ENCODE measurements at places on chromosomes 16 and 17.

GRCh38 chr17:40058865-40059264, 3.9 kb upstream of the THRA start:
- no peak for DNase-seq

- no peak for DNase-seq
These were observed 206.5 kb upstream of the IRX3 start for GRCh38 chr16:54493061-54493460.

DNA sequence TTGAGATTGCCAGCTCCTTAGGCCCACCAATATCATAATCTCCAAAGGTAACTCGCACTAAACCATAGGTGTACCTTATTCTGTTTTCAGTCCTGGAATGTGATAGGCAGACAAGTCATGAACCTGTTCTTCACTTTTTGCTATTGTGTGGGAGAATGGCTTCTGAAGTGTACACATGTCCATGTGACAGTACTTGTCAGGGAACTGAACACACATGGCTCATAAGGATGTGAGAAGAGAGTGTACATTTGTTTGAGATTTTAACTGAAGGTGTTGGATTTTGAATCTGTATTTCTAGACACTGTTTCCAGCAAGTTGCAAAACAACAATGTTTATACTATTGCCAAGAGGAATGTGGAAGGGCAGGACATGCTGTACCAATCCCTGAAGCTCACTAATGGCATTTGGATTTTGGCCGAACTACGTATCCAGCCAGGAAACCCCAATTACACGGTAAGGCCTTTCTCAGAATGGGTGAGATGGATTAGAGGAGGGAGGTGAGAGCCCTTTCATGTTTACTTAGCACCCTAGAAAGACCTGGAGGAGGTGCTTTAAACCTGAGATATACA, 14.5 kb upstream of the RASL10B start:
- no peak for DNase-seq

DNA sequence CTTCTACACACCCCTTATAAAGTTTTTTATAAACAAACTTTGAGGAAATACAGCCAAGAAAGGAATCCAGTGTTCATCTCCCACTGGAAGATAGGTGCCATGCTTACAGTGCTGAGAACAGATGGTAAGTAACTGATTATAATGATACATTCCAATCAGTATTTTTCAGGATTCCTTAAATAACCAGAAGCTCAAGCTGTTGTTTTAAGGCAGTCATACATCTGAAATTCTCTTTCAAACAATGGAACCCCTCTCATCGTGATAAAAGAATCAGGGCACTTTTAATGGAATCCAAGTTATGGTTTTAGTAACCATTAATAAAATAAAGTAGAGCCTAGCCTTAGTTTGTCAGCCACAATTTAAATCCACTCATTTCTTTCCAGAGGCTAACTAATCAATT, 56.1 kb upstream of the STAC2 start:
- no peak for DNase-seq

DNA sequence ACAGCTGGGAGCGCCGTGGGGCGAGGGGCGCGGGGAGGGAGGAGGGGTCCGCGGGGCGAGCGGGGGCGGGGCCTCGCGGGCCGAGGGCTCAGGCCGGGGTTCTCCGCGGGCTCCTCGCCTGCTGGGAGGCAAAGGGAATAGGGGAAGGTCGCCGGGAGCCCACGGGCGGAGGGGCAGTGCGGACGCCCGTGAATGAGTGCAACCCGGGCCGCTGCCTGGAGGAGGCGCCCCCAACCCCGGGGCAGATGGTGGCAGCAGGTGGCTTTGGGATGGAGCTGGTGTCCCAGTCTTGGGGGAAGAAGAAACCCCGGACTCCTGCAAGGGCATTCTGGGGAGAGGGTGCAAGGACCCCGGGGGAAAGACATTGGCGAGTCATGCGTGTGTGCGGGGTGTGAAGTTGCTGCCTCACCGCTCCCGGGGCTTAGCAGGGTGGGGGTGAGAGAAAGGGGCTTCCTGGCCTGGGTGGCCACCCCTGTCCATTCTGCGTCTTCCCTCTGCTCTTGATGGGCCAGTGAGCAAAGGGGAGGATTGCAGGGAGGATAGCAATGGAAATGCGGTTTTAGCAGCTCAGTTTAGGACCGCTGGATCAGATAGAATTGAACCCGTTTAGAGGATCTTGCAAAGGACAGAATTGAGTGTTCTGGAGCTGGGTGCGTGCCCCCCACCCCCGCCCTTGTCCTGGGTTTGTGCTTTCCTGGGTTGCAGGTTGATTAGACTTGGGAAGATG, 526 bp downstream of the KIAA0513 start:
- peak; percentile 44 for DNase-seq

DNA sequence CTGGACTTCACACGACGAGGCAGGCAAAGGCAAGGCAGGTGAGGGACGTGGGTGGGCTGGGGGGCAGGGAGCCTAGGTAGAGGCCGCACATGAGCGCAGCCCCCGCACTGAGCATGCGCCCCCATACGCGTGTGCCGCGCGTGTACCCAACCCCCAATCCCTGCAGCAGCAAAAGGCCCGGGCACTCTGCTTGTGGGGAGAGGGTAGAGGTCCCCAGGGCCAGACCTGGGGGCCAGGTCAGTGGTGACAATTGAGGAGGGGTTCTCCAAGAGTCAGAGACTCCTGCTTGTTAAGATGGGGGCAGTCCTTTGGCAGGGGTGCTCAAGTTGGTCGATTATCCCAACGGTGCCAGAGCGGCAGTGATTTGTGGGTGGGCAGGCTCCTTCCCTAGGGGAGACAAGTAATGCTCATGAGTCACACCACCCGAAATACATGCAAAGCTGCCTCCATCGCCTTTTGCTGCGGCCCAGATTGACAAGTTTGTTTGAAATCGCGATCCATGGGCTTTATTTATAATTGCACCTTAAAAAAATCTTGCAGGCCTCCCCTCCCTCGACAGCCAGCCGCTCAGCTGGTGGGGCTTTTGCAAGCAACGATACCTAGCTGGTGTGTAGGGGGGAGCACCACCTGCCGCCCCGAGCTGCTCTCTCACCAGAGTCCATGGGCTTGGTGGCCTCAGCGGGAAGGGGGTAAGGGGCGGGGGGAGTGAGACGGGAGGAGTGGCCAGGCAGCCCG, 1.1 kb upstream of the GIT1 start:
- peak; percentile 87 for DNase-seq

DNA sequence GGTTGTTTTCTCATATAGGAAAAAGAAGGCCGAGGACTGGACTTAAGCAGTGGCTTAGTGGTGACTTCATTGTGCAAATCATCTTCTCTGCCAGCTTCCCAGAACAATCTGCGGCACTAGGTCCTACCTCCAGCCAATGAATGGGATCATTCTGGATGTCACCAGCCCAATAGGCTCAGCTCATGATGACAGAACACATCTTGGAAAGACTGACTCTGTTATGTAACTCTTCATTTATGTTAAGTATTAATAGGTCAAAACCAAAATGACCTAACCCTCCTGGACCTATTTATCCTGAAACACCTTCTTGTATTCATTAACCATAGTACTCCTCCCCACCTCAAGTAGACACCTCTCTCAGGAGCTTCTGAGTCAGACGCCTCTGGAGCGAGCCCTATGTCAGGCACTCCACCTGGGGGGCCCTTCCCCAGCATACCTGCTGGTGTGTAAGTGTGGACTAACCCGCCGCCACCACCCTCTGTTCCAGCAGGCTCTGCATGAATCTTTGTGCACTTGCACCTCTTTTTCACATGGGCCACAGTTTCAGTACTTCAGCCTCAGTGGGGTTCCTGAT, 7.2 kb downstream of the ARL2BP start:
- DNase-seq: no peak

DNA sequence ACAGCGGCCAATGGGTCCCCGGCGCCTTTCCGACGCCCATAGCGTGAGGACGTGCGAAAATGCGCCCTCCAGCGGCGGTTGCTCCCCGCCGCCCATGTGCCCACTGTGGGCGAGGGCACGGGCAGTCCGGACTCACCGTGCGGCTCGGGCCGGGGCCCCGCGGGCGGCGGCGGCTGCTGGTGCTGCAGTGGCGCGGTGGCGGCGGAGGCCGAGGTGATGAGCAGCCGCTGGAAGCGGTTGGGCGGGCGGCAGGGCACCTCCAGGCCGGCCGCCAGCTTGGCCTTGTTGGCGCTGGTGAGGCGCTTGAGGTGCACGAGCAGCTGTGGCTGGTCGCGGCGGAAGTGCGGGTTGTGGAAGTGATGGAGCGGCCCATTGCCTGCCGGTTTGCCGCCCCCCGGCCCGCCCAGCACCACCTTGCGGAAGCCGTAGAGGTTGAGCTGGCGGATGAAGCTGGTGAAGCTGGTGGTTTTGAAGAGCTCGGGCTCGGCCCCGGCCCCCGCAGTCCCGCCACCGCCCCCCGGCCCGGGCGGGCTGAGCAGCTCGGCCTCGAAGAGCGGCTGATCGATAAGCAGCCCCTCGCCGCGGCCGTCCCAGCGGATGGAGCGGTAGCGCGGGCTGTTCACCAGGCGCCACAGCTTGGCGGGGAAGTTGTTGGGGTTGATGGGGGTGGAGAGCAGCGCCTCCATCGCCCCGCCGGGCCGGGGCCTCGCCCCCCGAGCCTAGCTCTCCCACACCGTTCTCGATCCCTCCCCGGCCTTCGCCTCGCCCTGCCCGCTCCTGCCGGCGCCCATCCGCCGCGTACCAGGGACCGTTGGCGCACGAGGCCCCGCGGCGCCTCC, at the start of gene HSF5:
Gene HSF5 (minus strand): TSS at position 820 of the 839 bp plus-strand sequence. CDS start 134 bp downstream, at position 686.
- DNase-seq: no peak

DNA sequence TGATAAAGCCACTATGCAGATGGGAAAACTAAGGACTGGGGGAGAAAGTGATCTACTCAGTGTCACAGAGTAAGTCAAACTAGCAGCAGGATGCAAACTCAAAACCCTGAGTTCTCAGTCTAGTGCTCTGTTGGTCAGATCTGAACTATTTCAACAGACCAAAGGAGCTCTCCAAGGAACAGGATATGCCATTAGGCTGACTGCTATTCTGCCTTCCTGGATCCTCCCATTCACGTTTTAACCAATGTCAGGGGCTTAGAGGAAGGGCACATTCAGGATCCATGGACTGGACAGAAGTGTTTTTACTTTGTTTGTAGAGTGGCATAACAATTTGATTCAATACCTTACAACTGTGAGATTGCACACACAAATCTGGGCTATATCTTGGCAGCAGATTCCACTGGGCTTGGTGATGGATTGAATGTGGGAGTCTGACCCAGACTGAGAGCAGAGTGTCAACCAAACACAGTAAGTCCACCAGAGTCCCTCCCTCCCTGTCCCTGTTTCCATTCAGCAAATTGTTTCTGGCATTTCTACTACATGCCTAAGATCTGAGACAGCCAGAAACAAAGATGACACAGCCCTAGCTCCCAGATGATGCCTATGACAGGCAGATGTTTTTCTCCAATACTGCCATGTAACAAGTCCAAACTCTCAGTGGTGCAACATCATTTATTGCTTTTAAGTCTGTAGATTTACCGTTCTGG, 337.8 kb upstream of the CDH5 start:
- DNase-seq: no peak

- peak; percentile 97 for DNase-seq
These were observed 333.1 kb downstream of the CPPED1 start for GRCh38 chr16:12470311-12471229.

DNA sequence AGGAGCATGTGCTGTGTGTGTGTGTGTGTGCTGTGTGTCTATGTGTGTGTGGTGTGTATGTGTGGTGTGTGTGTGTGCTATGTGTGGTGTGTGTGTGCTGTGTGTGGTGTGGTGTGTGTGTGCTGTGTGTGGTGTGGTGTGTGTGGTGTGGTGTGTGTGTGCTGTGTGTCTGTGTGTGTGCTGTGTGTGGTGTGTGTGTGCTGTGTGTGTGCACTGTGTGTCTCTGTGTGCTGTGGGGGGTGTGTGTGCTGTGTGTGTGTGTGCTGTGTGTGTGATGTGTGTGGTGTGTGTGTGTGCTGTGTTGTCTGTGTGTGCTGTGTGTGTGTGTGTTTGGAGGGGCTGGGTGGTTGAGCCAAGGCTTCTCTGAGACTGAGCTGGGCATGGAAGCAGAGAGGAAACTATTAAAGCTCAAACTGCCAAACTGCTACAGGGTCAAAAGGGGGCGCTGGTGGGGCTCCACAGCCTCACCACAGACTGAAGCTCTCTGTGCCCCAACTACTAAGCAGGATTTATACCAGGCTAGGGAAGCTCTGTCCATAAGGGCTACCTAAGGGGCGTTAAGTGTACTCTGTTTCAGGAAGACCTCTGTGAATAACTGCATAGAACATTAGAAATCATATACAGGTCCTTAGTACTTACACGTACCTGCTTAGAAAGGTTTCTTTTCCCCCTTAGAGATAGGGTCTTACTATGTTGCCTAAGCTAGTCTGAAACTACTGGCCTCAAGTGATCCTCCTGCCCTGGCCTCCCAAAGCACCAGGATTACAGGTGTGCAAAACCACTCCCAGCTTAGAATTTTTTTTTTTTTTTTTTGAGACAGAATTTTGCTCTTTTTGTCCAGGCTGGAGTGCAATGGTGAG, 27.8 kb upstream of the GHDC start:
- DNase-seq: peak; percentile 68

DNA sequence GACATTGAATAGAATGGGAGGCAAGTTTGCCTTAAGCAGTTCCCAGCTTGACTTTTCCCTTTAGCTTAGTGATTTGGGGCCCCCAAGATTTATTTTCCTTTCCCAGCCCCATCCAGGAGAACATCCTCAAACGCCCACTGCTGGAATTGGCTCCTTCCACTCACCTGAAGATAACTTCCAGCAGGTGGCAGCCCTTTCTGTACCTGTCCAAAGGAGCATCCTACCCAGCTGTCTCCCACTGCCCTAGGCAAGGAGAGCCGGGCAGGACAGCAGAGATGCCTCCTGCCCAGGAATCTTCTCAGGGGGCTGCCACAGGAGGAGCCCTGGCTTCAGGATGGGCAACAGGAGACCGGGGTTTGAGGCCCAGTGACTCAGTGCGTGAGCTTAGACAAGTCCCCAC, 6.4 kb downstream of the CACNG5 start:
- DNase-seq: peak; percentile 43

- no peak for DNase-seq
These were observed 165.8 kb downstream of the MAF start for GRCh38 chr16:79434771-79435170.

DNA sequence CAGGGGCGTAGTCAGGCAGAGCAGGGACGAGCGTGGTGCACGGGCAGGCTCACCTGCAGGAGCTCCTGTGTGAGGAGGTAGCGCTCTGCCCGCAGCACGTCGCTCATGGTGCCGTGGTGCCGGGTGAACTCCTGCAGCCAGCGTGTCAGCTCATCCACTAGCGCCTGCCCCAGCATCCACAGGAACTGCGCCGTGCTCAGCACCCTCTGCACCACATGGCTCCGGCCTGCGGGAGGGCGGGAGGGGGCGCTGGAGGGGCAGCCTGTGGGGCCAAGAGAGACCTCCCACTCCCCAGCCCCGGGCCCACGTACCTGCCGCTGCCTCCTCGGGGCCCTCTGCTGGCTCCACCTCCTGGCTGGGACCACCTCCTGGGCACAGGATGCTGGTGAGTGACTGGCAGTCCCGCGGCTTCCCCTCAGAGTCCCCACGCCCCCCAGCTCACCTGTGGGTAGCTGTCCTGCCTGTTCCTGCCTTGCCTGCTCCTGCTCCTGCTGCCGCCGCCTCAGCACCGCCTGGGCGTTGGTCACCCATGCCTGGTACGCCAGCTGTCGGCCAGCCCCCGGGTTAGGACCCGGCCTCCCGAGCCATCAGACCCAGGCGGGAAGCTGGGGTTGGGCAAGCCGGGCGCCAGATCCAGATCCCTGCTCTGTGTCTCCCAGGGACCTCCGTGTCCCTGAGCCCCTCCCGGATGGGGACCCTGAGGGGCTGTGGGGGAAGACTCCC, 16.6 kb downstream of the CTU2 start:
- DNase-seq: peak; percentile 32

GRCh38 chr17:44880062-44880461, 19.2 kb downstream of the EFTUD2 start:
- no peak for DNase-seq
